ENCODE measurements at places on chromosomes 12 and 14.

GRCh38 chr14:87952307-87953094 lies 40.5 kb downstream of the GALC start:
- H3K27me3 ChIP-seq: no peaks in the 10 kb centered on the region
- H3K4me1 ChIP-seq: no peaks in the 10 kb centered on the region
- no peak overlapping the region for H3K27ac ChIP-seq
- no peak for DNase-seq

DNA sequence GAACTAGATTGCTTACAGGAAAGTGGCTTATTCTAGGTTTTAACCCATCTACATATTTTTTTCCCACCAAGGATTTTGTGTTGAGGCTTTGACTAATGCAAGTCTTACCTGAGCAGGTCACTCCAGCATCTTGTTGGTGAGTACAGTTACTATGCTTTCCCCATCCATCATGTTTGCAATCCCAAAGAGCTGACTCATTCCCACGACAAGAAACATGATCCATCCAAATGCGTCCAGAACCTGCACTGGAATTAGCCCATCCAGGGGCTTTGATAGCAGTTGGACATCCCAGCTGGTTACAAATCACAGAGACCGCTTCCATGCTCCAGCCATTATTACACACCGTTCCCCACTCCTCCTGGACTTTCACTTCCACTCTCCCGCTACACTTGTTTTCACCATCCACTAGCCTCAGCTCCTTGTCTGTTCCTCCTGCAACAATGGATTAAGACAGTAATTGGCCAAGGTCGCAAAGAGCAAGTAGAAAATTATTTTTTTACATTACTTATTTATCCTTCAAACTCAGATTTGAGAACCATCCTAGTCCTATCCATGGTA lies 2.5 kb downstream of the CD163 start:
- H3K4me1 ChIP-seq: peaks cover 3% of the 10 kb centered on the region
- H3K27me3 ChIP-seq: no peaks in the 10 kb centered on the region
- DNase-seq: no peak
- H3K27ac ChIP-seq: no peak overlapping the region
- no peak overlapping the region for H3K4me3 ChIP-seq

GRCh38 chr12:115440438-115440837 lies 756.5 kb upstream of the TBX3 start:
- peaks cover 1% of the 10 kb centered on the region for H3K4me1 ChIP-seq
- H3K36me3 ChIP-seq: no peaks in the 10 kb centered on the region
- no peak overlapping the region for H3K4me3 ChIP-seq
- H3K27ac ChIP-seq: no peak overlapping the region
- H3K27me3 ChIP-seq: no peaks in the 10 kb centered on the region
- DNase-seq: no peak

GRCh38 chr14:88005050-88005481 lies at the start of gene GPR65:
TSS of gene GPR65 (plus strand) at chr14:88005135. CDS start at chr14:88010848, 5,713 bp downstream.
- no peak within 1 kb of the TSS for H3K4me3 ChIP-seq
- no peak within 1 kb of the TSS for H3K27ac ChIP-seq
- no peak for DNase-seq
- no peaks in the 10 kb centered on the region for H3K27me3 ChIP-seq
- no peaks in the 10 kb centered on the region for H3K36me3 ChIP-seq

GRCh38 chr12:92702754-92703679 lies at the start of gene PLEKHG7:
TSS of gene PLEKHG7 (plus strand) at chr12:92702989. CDS start at chr12:92706632, 3,643 bp downstream.
- no peaks in the 10 kb centered on the region for H3K27me3 ChIP-seq
- H3K36me3 ChIP-seq: no peaks in the 10 kb centered on the region
- no peak for DNase-seq
- H3K4me3 ChIP-seq: no peak within 1 kb of the TSS
- no peak within 1 kb of the TSS for H3K27ac ChIP-seq
- no peaks in the 10 kb centered on the region for H3K4me1 ChIP-seq

DNA sequence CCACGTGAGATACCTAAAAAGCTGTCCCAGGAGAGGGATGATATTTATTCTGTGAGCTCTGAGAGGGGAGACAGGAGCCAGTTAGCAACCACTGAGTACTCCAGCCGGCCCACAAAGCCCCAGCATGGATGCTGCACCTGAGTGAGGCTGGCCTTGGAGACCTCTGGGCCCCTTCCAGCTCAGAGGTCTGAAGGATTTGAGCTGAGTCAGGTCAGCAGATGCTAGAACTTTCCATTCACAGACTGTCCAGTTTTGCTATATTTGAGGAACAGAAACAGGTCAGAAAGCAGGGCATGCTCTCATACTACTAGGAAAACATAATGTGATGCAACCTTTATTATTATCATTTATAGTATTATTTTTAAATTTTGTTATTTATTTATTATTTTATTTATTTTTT lies 15.0 kb upstream of the MAPKAPK5 start:
- H3K4me1 ChIP-seq: no peaks in the 10 kb centered on the region
- no peaks in the 10 kb centered on the region for H3K36me3 ChIP-seq
- no peaks in the 10 kb centered on the region for H3K27me3 ChIP-seq
- H3K4me3 ChIP-seq: no peak overlapping the region
- no peak for DNase-seq

Data from neuronal stem cell (in vitro differentiated cells).